Skeletal muscle tissue (tissue), 5 donors: ENCODE measurements at places on chromosomes 5 and 9. TPM values are rescaled to one million over a fixed set of nuclear protein-coding genes. Genes with fewer than 3 reads are reported as not detected.

Gene NOXA1
- total RNA-seq = 0.52 TPM

Gene NEUROG1
- total RNA-seq = not detected

Gene MARCOL
- not detected for total RNA-seq

Gene KDM4C
- 50.1 TPM for total RNA-seq

Gene PCDH12
- total RNA-seq = 12.0 TPM

Gene DCP2
- total RNA-seq = 48.5 TPM

Gene PAEP
- total RNA-seq = not detected

Gene LIFR
- 101 TPM for total RNA-seq

Gene SPATA6L
- 1.6 TPM for total RNA-seq

Gene COX7C
- total RNA-seq = 261 TPM

Gene ADGRV1
- 2.6 TPM for total RNA-seq

Gene DIRAS2
- 0.52 TPM for total RNA-seq

Gene SETD9
- total RNA-seq = 5.7 TPM

Gene BHMT2
- total RNA-seq = 1.0 TPM

Gene MSMP
- total RNA-seq = not detected
